Astrocyte (in vitro differentiated cells and primary cell): ENCODE measurements at places on chromosomes 2 and 18. TPM values are rescaled to one million over a fixed set of nuclear protein-coding genes. Genes with fewer than 3 reads are reported as not detected.

Gene SP5
- total RNA-seq: 0.11 TPM in 1 of 2 replicates, not detected in the other

- no peak for DNase-seq
Observed at GRCh38 chr2:47645246-47645645, 137.7 kb upstream of the MSH6 start.

- peak; percentile 21 for DNase-seq
Observed at GRCh38 chr2:71130905-71131244, 441 bp downstream of the MPHOSPH10 start.

- DNase-seq: peak; percentile 100
Observed at GRCh38 chr2:237223201-237223861, 137.6 kb downstream of the COPS8 start.

- DNase-seq: no peak
Observed at GRCh38 chr2:186484062-186484735, 1.9 kb upstream of the ZC3H15 start.

GRCh38 chr2:218645126-218645525, 14.3 kb downstream of the ZNF142 start:
- DNase-seq: peak; percentile 38

- no peak for DNase-seq
Observed at GRCh38 chr18:74617486-74617885, 19.8 kb downstream of the ZNF407 start.

DNA sequence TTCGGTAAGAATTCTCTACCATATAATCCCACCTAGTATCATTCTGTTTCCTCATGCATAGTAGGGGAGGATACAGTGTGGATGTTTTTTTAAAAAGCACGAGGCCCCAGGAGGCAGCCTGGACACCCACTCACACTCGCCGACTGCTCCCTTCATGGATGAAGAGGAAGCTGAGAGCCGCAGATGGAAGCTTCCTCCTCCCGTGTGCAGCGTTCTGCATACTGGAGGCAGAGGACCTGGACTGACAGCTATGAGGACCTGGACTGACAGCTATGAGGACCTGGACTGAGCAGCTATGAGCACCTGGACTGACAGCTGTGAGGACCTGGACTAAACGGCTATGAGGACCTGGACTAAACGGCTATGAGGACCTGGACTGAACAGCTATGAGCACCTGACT, 234.4 kb downstream of the NDUFA10 start:
- no peak for DNase-seq

DNA sequence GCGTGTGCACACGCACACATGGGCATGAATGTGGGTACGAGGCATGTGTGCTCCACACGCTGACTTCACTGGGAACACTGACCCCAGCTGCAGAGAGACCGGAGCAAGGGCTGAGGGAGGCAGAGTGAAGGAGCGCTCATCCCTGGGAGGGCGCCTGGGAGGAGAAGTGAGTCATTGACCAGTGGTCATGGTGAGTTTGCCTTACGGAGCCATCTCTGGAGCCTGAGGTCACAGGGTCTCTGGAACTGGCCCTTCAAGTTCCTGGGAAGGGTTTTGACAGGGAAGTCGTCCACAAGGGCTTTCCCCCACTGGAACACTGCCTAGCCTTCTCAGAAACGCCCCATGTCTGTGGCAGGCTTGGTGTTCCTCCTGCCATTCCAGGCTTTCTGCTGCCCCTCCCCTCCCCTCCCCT, 14.3 kb upstream of the TMEM185B start:
- DNase-seq: peak; percentile 74

- DNase-seq: peak; percentile 31
Observed at GRCh38 chr2:45904267-45904945, 252.9 kb downstream of the PRKCE start.
